GM13976 (cell line): ENCODE measurements at places on chromosomes 16 and 17.

DNA sequence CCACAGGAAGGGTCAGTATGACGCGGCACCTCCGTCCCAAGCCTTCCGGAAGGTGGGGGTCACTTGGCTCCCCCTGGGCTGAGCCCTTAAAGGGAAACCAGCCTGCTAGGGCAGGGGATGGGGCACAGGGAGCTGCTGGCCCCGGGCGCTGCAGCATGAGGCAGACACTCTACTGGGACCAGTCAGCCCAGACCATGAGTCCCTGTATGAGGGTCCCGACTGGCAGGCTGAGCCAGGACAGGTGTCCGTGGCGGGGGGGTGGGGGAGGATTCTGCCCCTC is 43.4 kb upstream of the ZC3H18 start:
- DNase-seq = no peak

DNA sequence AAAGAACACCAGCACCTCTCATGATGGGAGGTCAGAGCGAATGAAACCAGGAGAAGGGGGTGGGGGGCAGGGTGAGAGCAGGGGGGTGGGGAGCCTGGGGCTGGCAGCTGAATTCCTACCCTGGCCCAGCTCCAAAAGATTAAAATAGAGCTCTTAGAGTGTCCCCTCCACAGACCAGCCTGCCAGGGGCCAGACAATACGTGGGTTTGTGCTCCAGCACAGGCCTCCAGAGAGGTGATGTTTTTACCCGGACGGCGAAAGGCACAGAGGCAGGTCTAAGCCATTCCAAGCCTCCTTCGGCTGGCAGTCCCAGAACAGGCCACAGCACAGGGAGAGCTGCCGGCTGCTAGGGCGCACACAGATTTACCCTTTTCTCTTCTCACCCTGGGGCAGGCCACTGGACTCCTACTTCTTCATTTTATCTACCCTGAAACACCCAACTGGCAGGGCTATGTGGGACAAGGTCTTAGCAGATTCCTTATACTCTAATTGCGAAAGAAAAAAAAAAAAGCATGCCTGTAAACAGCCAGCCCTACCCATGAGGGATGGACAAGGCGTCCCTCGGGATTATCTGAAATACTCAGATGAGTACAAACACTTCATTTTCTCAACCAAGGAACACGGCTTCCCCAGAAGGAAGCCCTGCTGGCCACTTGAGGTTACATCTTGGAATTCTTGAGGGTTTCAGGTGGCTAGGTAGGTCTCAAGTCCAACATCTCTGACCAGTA is 71.9 kb upstream of the NOG start:
- DNase-seq = no peak

DNA sequence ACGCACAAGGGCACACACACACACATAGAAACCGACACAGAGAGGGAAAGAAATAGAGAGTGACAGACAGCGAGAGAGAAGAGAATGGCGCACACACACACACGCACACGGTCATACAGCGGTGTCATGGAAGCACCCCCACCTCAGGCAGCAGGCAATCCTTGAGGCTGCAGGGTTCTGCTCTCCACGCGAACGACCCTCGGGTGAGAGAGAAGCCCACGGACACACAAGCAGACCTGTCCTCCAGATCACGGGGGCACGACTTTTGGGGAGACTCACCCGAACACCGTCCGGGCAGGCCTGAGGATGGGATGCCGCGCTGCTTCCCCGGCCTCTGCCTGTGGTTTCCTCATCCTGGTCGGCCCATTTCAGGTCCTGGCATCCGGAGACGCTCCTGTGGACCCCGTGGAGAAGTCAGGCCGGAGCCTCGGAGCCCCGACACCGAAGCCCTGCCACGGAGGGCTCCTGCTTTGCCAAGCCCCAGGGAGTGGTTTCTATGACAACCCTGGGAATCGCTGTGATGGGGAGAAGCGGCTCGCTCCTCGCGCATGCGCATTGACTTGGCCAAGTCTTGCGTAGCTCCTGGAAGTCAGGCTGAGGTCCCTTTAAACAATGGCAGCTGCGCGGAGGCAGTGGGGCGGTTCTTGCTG is 118.2 kb upstream of the KCNJ18 start:
- no peak for DNase-seq

DNA sequence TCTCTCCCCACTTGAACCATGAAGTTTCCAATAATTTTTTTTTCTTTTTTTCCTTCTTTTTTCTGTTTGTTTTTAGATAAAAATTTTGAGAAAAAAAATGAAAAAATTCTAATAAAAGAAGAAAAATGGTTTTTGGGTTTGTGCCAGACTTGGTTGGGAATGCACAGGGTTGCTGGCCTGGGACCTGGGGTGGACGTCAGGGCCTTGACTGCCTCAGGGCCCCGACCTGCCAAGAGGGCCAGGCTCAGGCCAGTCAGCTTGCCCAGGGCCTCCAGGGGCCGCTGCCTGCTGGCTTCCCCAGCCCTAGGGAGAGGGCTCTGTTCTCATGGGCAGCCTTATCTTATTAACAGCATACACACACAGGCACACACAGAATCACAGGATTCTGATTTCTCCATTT is 6.5 kb downstream of the TBX6 start:
- DNase-seq = no peak

DNA sequence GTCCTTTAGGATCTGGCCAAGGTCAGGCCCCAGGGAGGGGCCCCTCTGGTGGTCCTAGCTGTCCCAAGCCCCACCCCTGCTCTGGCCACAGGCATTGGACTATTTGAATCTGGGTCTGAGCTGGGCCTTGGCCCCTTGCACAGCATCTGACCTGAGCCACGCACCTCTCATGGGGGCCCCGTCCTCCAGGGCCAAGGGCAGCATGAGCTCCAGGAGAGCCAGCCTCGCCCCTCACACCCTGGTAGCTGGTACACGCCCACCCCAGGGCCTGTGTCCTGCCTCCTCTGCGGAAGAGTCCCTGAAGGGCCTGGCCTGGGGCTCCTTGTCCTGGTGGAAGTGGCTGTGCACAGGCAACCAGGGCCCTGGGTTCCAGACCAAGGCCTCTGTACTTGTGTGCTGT is 23.8 kb downstream of the ENDOV start:
- no peak for DNase-seq

DNA sequence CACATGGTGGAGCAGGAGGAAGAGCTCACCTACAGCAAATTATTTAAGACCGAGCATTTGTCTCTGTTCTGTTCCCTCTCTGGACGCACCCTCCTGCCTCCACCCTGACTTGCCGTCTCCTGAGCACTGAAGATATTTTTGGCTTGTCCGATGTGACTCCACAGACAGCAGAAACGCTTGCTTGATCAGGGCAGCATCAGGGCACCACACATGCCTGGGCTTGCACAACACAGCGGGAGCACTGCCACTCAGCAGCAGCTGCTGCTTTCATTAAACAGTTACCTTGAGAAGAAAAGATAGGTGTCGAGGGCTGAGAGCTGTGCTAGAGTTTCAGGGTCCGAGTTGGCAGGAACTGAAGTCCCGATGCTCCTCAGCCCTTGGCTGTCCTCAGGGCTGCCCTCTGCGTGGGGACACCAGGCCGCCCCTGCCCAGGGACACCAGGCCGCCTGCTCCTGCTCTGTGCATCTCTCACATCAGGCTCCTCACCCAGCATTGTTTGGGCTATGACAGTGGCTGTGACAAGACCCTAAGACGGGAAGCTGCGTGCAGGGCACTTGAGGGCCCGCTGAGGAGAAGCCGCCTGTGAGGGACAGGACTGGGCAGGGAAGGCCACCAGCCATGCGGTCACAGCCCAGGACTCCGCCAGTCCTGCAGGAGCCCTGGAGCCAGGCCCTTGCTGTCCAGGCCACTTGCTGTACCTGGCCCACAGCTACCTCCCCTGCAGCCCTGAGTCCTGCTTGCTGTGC is 21.3 kb upstream of the CDH15 start:
- DNase-seq = no peak

DNA sequence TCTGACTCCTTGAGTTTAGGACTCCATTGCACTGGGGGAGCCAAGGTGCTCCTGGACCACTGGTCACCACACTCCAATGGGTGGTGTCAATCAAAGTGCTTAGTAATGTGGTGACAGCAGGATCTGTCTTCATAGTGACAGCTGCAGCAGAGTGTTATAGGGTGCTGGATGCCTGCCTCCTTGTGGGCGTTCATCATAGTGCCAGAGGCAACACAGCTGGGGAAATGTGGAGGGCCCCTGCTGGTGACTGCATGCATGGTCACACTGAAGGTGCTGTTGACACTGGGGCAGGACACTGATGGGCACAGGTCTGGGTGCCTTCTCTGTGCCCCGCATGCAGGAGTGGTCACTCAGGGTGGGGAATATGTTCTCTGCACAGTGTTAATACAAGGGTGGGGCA is 177.5 kb upstream of the CDH8 start:
- DNase-seq = no peak

DNA sequence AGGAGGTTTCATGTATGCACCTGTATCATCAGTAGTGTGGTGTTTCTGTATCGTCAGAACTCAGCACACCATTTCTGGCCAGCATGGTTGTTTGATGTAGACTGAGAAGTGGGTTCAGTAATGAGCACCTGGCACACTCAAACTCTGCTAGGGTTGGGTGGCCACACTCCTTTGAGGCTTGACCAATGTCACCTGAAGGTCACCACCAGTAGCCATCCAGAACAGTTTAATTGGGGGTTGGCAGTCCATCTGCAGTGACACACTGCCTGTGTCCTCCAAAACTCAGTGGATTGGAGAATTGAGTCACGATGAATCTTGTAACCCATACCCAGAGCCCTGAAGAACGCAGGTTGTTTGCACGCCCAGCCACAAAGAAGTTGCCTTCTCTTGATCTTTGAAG is 86.8 kb upstream of the HSBP1 start:
- no peak for DNase-seq

- DNase-seq = no peak
Measured at GRCh38 chr17:60594734-60595133, 5.3 kb upstream of the PPM1D start.

DNA sequence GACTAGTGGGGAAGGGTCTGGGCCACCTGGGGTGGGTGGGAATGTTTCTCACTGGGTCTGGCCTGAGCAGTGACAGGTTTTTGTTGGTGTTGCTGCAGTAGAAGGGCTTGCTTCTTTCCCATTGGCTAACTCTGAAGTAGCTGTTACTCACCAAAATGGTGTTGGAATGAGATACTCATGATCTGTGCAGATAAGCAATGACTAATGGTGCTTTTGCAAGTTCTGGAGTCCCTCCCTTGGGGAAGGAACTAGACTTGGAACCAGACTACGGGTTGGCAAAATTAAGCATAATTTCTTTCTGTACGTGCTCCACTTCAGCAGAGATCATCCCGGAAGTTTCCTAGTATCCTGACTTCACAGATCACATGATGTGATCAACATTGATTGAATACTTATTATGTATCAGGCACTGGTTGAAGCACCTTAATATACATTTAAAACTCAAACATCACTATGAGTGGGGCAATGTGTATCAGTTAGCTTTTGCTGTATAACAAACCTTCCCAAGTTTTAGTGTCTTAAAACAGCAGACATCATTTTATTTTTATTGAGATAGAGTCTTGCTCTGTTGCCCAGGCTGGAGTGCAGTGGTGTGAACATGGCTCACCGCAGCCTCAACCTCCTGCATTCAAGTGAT is 30.1 kb downstream of the CHP2 start:
- no peak for DNase-seq

GRCh38 chr17:80750263-80750662 is 205.6 kb downstream of the RPTOR start:
- DNase-seq = no peak

DNA sequence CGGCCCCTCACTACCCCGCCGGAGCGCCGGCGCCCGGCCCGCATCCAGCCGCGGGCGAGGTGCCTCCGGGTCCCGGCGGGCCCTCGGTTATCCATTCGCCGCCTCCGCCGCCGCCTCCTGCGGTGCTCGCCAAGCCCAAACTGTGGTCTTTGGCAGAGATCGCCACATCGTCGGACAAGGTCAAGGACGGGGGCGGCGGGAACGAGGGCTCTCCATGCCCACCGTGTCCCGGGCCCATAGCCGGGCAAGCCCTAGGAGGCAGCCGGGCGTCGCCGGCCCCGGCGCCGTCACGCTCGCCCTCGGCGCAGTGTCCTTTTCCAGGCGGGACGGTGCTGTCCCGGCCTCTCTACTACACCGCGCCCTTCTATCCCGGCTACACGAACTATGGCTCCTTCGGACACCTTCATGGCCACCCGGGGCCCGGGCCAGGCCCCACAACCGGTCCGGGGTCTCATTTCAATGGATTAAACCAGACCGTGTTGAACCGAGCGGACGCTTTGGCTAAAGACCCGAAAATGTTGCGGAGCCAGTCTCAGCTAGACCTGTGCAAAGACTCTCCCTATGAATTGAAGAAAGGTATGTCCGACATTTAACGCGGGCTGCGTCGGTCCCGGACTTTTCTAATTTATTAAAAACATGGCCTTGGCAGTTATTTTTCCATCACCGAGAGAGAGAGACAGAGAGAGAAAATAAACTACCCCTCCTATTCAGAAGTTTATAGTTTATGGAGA is 2.8 kb downstream of the IRX5 start:
- no peak for DNase-seq

GRCh38 chr17:39339272-39339671 is 62.2 kb downstream of the FBXL20 start:
- DNase-seq = no peak

GRCh38 chr16:83315271-83315670 is 492.5 kb upstream of the HSBP1 start:
- DNase-seq = no peak

- peak; percentile 32 for DNase-seq
Measured at GRCh38 chr17:16418685-16419068, 3.3 kb downstream of the TRPV2 start.

DNA sequence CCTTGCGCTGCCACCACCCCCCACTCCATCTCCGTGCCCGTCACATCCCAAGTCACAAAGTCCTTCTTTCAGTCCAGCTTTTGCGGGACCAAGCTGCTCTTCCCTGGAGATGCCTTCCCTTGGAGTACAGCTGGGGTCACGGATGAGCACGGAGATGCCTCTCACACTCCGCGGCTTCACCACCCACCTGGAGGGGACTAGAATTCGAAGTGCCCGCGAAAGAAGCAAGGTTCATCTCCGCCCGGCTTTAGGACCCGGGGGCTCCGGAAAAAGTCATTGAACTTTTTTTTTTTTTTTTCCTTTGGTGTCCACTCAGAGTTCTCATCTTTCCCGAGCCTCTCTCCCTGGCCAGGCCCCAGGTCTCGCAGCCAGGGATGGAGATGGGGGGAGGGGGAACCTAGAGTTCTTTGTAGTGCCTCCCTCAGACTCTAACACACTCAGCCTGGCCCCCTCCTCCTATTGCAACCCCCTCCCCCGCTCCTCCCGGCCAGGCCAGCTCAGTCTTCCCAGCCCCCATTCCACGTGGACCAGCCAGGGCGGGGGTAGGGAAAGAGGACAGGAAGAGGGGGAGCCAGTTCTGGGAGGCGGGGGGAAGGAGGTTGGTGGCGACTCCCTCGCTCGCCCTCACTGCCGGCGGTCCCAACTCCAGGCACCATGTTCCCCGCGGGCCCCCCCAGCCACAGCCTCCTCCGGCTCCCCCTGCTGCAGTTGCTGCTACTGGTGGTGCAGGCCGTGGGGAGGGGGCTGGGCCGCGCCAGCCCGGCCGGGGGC is at the start of gene FKBP10:
Gene FKBP10, plus strand, starts transcription at position 624 of the 771 bp plus-strand sequence. Its CDS starts 31 bp downstream, at position 655.
- DNase-seq = peak; percentile 75

- no peak for DNase-seq
Measured at GRCh38 chr17:81252326-81252986, 13.3 kb downstream of the NDUFAF8 start.
